ENCODE measurements at places on chromosomes 11 and 22.
A peak's percentile ranks its signal among the peaks of the same experiment; 100 is the strongest.

DNA sequence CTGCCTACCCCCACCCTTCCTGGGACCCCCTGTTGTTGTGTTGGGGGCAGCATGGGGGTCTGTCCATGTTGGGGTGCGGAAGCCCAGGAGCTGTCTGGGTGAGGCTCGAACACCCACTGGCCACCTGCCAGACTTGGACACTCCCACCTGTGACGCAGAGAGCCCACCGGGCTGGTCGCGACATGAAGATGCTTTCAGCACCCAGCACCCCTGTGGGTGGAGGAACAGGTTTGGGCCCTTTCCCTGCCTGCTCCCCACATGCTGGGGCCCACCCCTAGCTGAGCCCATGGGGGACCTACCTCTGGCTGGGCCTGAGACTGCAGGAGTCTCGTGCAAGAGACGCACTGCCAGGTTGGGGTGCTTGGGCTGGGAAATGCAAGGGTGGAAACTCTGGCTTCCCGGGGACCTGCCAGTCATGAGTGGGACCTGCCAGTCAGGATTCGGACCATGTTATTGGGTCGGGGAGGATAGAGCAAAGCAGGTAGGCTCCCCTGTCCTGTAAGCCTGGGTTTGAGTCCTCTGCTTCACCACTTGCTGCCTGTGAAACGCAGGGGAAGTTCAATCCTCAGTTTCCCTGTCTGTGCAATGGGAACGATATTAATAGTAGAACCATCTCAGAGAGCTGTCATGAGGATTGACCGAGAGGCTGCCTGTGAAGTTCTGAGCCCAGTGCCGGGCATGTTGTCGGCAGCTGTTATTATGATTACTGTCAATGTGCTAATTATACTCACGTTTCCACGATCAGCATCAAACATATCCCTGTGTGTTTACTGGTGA lies 24.1 kb downstream of the KIAA1671 start:
- DNase-seq = no peak

GRCh38 chr11:110977661-110978060 lies 265.4 kb upstream of the ARHGAP20 start:
- no peak for DNase-seq

DNA sequence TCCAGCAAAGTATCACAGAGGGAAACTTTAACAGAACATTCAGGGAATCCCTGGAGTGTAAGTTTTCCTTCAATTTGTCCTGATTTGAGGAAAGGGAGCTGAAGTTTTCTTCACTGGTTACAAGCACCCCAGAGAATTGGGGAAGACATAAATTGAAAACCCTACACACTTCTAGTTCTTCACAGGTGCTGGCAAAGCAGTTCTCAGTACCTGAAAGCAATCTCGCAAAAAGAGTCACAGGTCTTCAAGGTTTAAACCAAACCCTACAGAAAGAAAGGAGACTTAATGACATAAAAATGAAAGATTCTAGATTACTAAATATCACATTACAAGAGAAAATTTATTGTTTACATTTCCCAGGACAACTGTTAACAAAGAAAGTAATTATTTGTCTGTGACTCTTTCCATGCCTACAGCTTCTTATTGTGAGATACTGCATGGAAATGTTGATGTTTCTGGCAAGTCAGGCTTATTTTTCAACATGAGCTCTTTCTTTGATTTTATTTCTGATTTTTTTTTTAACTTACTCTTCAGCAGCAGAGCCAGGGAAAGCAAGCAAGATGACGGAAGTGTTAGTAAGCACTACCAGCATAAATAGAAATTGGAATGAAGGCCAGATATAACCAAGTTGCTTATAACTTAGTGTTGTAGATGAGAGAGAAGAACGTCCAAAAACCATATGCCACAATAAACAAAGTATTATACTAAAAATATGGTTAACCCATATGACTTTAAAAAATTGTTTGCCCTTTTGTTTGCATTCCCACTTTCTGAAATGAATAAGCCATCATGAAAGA lies 44.1 kb downstream of the FANCF start:
- no peak for DNase-seq

- no peak for DNase-seq
Measured at GRCh38 chr11:61046833-61047232, 55.5 kb upstream of the CD5 start.

- no peak for DNase-seq
Measured at GRCh38 chr11:74460065-74460464, 7.3 kb downstream of the KCNE3 start.

- no peak for DNase-seq
Measured at GRCh38 chr11:102378818-102379217, 31.8 kb downstream of the BIRC2 start.

- peak; percentile 44 for DNase-seq
Measured at GRCh38 chr11:32071811-32072210, 19.1 kb upstream of the RCN1 start.

- peak; percentile 42 for DNase-seq
Measured at GRCh38 chr22:42780070-42780540, 59.4 kb upstream of the A4GALT start.

DNA sequence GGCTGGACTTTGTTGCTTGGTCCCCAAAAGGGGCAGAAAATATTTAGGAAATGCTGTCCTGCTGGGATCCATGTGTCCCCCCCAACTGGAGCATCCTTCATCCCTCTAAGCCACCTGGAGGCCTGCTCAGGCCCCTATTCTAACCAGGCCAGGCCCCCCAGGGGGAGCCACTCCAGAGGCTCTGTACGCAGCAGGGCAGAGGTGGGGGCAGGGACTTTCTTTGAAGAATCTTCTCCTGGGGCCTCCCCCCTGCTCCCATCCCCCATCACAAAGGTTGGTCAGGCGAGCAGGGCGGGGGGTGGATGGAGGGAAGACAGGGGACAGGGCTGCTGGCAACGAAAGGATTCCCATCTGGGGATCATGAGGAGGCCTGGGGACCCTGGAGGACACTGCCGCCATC lies 170.8 kb downstream of the MN1 start:
- DNase-seq = no peak

- DNase-seq = no peak
Measured at GRCh38 chr22:25176799-25177198, 22.9 kb upstream of the CRYBB3 start.

- DNase-seq = no peak
Measured at GRCh38 chr22:18056161-18056666, 21.6 kb upstream of the PEX26 start.

- DNase-seq = no peak
Measured at GRCh38 chr11:35348898-35349687, 70.3 kb downstream of the SLC1A2 start.

GRCh38 chr22:48899523-48900326 lies 927.9 kb downstream of the BRD1 start:
- DNase-seq = no peak

DNA sequence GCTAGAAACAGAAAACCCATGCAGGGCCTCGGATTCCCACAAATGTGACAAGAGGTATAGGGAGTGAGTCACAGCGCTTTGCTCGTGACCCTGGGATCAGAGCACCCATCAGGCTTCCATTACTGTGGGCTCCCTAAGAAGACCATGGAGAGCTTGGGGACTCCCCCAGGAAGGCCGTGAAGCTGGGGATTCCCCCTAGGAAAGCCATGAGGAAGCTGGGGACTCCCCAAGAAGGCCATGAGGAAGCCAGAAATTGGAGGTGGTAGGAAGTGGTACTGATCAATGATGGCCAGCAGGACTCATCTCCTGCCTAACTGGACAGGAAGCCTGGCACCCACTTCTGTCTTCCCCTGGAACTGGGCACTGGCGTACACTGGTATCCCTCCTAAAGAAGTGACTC lies 10.1 kb upstream of the DCPS start:
- no peak for DNase-seq

DNA sequence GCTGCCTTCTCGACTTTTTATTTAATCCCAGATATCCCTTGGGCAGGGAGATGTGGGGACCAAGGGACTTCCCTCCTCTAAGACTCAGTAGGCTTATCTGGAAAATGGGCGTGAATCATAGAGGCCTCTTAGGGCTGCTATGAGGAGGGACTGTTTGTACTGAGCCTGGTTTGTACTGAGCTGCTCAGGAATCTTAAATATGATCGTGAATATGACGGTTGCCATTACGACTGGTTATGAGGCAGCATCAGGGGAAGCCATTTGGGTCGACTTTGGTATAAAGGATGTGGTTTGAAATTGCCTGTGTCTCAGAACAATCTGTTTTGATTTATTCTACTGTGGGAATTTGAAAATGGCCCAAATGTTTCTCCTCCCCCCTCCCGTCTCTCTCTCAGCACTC lies 20.6 kb downstream of the TSPAN18 start:
- DNase-seq = no peak

DNA sequence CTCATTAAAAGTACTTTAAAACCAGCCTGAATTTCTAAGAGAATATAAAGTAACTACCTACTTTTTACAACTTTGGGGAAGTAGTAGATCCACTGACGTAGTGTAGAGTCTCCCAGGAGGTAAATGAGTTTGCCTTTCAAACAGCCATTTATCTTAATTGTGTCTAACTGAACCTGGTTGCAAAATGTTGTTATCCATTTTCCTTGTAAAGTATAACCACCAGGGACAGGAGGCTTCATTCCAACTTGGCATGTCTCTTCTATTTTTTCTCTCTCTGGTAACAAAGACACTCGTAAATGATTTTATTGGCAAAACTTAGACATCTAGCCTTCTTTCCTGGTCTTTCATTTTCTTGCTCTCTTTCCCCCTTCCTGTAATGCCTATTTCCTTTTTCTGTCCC lies 36.9 kb downstream of the NXPE1 start:
- no peak for DNase-seq

GRCh38 chr11:69905611-69906452 lies 86.6 kb upstream of the FGF3 start:
- DNase-seq = no peak

DNA sequence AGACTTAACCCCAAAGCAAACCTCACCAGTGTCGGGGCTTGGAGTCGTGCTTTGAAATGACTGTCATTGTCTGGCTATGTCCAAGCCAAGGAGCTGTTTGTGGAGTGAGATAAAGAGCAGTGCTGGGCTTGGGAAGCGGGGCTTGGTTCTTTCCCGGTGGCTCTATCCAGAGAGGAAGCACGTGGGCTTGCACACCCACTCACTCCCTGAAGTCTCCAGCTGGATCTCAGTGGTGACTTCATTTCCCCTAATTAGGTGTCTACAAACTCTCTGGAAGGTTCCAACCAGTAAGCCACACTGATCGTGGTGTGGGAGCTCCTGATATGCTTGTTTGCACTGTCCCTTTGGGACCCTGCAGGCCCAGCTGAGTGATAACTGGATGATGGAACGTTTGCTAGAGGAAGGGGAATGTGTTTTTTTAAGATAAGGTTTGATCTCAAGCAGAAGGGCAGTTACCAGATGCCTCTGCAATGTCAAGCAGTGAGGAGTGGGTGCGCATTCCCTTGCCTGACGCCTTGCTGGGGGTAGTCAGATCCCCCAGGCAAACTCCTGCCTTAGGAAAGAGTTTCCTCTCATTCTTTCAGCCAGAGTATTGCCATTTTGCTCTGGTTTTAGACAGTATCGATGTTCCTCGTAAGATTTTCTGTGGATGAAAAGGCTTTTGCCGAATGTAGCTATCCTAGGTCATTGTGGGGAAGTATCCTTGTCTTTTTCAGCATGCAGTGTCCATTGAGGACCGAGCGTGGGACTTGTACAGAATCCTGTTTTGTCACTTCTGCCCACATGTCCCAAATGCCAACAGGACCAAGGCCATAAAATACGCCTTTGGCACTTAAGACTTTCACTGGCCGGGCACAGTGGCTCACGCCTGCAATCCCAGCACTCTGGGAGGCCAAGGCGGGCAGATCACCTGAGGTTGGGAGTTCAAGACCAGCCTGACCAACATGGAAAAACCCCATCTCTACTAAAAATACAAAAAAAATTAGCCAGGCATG lies 90.9 kb downstream of the MICAL2 start:
- DNase-seq = no peak

DNA sequence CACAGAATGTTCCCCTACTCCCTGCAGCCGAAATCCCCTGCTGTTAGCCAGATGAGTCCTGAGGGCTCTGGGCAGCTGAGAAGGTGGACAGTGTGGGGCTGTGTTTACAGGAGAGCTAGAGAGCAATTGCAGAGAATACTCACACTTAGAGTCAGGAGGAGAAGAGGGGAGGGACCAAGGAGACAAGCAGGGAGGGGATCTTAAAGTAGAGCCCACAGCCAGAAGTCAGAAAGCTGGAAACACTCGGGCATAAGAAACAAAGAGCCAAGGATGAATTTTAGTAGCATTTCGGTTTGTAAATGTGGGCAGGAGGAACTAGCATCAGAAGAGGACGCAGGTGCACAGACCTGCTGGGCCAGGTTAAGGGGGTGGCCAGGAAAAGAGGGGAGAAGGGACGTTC lies 1435.9 kb downstream of the BRD1 start:
- no peak for DNase-seq

DNA sequence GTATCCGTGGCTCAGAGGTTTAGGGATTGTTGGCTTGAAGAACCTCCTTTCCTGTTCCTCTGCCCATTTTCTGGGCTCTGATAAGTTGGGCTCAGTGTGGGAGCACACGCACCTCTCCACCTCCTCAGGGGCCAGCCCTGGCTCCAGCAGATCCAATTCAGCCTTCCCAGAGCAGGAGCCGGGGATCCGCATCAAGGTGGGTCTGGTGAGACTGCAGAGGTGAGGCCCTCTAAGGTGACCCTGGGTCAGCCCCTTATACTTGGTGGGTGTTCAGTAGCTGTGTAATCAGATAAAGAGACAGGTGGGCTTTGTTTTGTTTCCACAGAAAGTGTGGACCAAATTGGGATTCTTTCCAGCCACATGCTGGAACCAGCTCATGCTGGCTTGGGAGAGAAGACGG lies 1466.0 kb downstream of the TBC1D22A start:
- DNase-seq = no peak

DNA sequence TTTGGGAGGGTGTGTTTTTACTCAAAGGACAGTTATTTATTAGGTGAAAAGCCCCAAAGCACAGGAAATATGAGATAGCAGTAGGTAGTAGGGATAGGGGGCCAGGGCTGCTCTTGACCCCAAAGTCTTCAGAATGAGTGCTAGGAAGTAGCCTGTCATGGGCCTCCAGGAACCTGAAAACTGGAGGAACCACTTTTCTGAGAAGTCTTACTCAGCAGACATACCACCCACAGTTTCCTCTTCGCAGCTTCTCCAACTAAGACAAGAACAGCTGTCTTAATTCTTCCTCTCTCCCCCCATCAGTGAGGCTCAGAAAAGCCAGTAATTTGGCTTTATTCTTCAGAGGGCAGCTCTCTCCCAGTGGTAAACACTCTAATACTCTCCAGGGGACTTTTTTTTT lies 84.0 kb upstream of the CTSC start:
- peak; percentile 41 for DNase-seq

- no peak for DNase-seq
Measured at GRCh38 chr11:35487532-35488078, 37.8 kb downstream of the PAMR1 start.

- DNase-seq = peak; percentile 99
Measured at GRCh38 chr22:50507991-50508884, at the start of gene NCAPH2. TSS of gene NCAPH2 (plus strand) at chr22:50508224. CDS start at chr22:50508338, 114 bp downstream.

DNA sequence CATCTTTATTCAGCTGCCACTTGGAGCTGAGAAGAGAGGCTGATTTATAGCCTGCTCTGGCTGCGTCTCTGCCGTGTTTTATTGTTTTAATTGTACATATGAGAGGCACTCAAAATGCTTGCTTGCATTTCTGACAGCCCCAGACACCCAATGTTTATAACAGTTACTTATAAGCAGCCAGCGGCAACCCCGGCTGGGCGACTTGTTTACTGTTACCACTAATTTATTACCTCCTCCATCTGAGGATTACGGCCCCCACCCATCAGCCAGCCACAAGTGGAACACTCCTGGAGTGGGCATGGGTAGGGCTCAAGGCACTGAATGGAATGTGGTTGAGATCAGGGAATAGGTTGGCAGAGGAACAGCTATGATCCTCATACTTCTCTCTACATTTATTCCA lies 61.2 kb downstream of the CLPB start:
- no peak for DNase-seq

Measured in RWPE1 (cell line).